ENCODE measurements at places on chromosomes 16 and 17.

- no peaks in the 10 kb centered on the region for H3K36me3 ChIP-seq
- H3K27me3 ChIP-seq = no peaks in the 10 kb centered on the region
- no peak overlapping the region for H3K27ac ChIP-seq
- DNase-seq = no peak
- H3K4me3 ChIP-seq = no peak overlapping the region
These were observed 6.8 kb downstream of the LRRC3C start for GRCh38 chr17:39934324-39934723.

DNA sequence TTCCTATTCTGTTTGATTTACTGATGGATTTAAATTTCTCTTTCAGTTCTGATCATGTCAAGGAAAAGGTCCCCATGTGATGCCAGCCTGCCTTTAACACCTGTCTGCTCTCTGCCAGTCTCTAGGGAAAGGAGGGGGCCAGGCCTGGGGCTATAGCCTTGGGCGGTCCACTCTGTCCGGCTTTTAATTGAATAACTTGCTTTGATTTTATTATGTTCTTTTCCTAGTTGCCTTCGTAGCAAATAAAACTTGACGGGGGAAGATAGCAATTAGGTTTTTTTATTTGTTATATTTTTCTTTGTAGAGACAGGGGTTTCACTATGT lies 47.6 kb downstream of the ABAT start:
- DNase-seq = no peak
- H3K4me1 ChIP-seq = no peaks in the 10 kb centered on the region
- H3K27ac ChIP-seq = no peak overlapping the region
- H3K27me3 ChIP-seq = no peaks in the 10 kb centered on the region

GRCh38 chr17:3167574-3167973 lies 29.7 kb upstream of the OR1A2 start:
- no peak overlapping the region for H3K4me3 ChIP-seq
- H3K27ac ChIP-seq = no peak overlapping the region
- H3K27me3 ChIP-seq = 0 out of 2 replicates have a peak, but pooled peaks cover 4% of the 10 kb centered on the region

DNA sequence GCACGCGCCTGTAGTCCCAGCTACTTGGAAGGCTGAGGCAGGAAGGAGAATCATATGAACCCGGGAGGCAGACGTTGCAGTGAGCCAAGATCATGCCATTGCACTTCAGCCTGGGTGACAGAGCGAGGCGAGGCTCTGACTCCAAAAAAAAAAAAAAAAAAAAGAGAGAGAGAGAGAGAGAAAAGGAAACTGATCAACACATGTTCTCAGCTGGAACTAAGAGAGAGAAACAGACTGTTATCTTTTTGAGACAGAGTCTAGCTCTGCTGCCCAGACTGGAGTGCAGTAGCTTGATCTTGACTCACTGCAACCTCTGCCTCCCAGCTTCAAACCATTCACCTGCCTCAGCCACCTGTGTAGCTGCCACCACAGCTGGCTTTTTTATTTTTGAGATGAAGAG lies 60.4 kb downstream of the STH start:
- no peak for DNase-seq
- no peaks in the 10 kb centered on the region for H3K27me3 ChIP-seq

GRCh38 chr17:82092628-82092994 lies 5.4 kb downstream of the FASN start:
- no peak overlapping the region for H3K27ac ChIP-seq
- H3K36me3 ChIP-seq = peaks cover 94% of the 10 kb centered on the region
- H3K4me3 ChIP-seq = no peak overlapping the region
- no peaks in the 10 kb centered on the region for H3K27me3 ChIP-seq
- peaks cover 19% of the 10 kb centered on the region for H3K4me1 ChIP-seq

DNA sequence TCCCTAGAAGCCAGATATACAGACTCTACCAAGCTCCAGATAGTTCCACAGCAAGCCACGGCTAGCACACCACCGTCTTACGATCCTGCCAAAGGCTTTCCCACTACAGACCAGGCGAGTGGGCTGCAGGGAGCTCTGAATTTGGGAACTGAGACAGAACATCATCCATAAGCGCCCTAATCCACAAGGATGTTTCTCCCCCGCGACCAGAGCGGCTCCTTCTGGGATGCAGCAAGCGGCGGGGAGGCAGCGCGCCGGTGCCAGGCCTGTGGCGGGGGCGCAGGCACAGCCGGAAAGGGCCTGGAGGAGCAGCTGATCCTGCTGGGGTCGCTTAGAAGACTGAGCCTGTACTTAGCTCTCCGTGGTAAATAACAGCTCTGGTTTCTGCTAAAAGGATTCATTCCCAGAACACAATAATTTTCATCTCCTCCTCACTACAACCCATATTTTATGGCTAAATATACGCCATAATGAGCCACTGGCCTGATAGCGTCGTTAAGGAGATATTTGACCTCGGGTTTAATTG lies 16.2 kb upstream of the FOXF1 start:
- H3K27me3 ChIP-seq = no peaks in the 10 kb centered on the region
- peaks cover 52% of the 10 kb centered on the region for H3K4me1 ChIP-seq
- H3K36me3 ChIP-seq = peaks cover 34% of the 10 kb centered on the region
- no peak for DNase-seq
- no peak overlapping the region for H3K27ac ChIP-seq

- H3K27me3 ChIP-seq = no peaks in the 10 kb centered on the region
- H3K4me1 ChIP-seq = no peaks in the 10 kb centered on the region
- peak; percentile 5 for DNase-seq
- no peak overlapping the region for H3K4me3 ChIP-seq
- H3K36me3 ChIP-seq = no peaks in the 10 kb centered on the region
- H3K27ac ChIP-seq = no peak overlapping the region
These were observed 210.6 kb downstream of the MAP2K4 start for GRCh38 chr17:12231355-12231682.

- H3K27ac ChIP-seq = no peak within 1 kb of the TSS
- H3K36me3 ChIP-seq = 0 out of 2 replicates have a peak, but pooled peaks cover 5% of the 10 kb centered on the region
- peaks cover 12% of the 10 kb centered on the region for H3K4me1 ChIP-seq
- peaks cover 83% of the 10 kb centered on the region for H3K27me3 ChIP-seq
- no peak within 1 kb of the TSS for H3K4me3 ChIP-seq
- no peak for DNase-seq
These were observed at the start of gene WNT3 for GRCh38 chr17:46818316-46818928. TSS of gene WNT3 (minus strand) at chr17:46818692. CDS start at chr17:46818597, 95 bp downstream.

- DNase-seq = no peak
- H3K27ac ChIP-seq = no peak overlapping the region
- H3K4me1 ChIP-seq = no peaks in the 10 kb centered on the region
- H3K27me3 ChIP-seq = no peaks in the 10 kb centered on the region
- H3K4me3 ChIP-seq = no peak overlapping the region
- no peaks in the 10 kb centered on the region for H3K36me3 ChIP-seq
These were observed 50.4 kb downstream of the PPM1E start for GRCh38 chr17:58806046-58806445.

DNA sequence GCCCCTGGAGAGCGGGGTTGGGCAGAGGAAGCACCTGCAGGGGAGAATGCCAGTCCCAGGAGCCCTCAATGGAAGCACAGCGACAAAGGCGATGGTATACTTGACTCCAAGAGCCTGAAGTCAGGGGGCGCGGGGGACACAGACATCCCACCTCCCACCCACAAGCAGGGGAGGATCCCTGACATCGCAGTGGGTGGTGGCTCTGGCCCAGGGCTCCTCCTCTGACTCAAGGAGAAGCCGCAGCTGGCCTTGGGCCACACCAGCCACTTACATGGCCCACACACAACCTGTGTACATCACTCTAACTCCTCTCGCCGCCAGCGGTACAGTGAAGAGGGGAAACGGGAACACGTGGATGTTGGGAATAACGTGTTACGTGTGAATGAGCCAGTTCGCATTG lies 44.3 kb downstream of the FZD2 start:
- no peak overlapping the region for H3K4me3 ChIP-seq
- no peak for DNase-seq
- peaks cover 8% of the 10 kb centered on the region for H3K4me1 ChIP-seq

GRCh38 chr16:86215979-86216585 lies 294.2 kb upstream of the FOXF1 start:
- H3K27me3 ChIP-seq = no peaks in the 10 kb centered on the region
- no peak overlapping the region for H3K27ac ChIP-seq
- DNase-seq = peak; percentile 24

DNA sequence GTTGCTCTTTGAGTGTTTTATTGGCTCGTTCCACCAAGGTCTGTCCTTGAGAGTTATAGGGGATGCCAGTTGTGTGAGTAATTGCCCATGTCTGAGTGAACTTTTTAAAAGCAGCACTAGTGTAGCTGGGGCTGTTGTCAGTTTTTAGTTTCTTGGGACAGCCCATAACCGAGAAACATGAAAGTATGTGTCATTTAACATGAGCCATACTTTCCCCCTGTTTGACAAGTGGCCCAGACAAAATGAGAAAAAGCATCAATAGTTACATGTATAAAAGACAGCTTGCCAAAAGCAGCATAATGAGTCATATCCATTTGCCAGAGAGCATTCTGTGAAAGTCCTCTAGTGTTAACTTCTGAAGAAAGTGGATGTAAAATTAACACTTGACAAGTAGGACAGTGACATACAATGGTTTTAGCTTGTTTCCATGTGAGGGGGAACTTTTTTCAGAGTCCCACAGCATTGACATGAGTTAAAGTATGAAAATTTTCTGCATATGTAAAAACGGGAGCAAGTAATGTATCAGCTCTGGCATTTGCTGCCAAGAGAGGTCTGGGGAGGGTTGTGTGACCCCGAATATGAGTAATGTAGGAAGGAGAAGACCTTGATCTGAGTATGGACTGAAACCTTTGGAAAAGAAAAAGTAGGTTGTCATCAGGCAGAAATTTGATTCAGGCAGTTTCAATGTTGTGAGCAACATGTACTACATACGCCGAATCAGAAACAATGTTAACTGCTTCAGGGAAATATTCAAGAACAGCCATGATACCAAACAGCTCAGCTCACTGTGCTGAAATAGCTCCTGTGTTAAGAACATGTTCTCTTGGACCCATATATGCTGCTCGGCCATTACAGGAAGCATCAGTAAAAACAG lies 56.8 kb upstream of the ARL4D start:
- peaks cover 14% of the 10 kb centered on the region for H3K4me1 ChIP-seq
- H3K4me3 ChIP-seq = no peak overlapping the region
- peaks cover 17% of the 10 kb centered on the region for H3K36me3 ChIP-seq
- H3K27me3 ChIP-seq = no peaks in the 10 kb centered on the region
- no peak for DNase-seq

GRCh38 chr17:71099003-71099714 lies 929.8 kb downstream of the KCNJ2 start:
- no peaks in the 10 kb centered on the region for H3K27me3 ChIP-seq
- no peak overlapping the region for H3K4me3 ChIP-seq
- H3K36me3 ChIP-seq = no peaks in the 10 kb centered on the region
- H3K27ac ChIP-seq = no peak overlapping the region
- DNase-seq = no peak

DNA sequence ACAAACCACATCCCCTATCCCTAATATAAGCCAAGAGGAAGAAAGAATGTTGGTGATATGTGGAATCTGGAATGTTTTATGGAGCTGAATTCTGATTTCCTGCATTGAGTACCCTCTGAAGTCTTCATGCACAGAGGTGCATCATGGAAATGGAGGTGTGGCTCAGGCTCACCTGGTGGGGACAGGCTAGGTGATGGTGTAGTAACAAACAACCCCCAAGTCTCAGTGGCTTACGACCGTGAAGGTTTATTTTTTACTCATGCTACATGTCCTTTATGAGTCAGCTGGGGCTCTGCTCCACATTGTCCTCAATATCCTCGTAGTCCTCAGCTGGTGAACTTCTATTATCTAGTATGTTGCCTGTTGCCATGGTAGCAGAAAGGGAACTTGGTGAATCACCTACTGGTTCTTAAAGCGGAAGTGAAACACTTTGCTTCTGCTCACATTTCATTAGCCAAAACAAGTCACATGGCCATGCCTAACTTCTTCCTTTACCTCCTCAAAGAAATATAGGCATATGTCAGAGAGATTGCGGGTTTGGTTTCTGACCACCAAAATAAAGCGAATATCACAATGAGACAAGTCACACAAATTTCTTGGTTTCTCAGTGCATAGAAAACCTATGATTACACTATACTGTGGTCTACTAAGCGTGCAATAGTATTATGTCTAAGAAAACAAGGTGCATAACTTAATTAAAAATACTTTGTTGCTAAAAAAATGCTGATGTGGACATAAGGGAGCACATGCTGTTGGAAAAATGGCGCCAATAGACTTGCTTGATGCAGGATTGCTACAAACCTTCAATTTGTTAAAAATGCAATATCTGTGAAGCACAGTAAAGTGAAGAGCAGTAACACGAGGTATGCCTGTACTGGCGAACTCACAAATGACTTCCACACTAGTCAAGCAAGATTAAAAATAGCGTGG lies at the start of gene PMFBP1:
TSS of gene PMFBP1 (minus strand) at position 51 of the 930 bp plus-strand sequence. CDS start 947 bp downstream, outside the sequence.
- H3K4me1 ChIP-seq = no peaks in the 10 kb centered on the region
- peak; percentile 58 for DNase-seq
- no peak within 1 kb of the TSS for H3K27ac ChIP-seq
- H3K4me3 ChIP-seq = no peak within 1 kb of the TSS
- H3K27me3 ChIP-seq = 0 out of 2 replicates have a peak, but pooled peaks cover 3% of the 10 kb centered on the region
- no peaks in the 10 kb centered on the region for H3K36me3 ChIP-seq

GRCh38 chr17:73139296-73139695 lies 25.5 kb upstream of the SSTR2 start:
- peaks cover 17% of the 10 kb centered on the region for H3K27me3 ChIP-seq
- H3K36me3 ChIP-seq = no peaks in the 10 kb centered on the region
- no peak overlapping the region for H3K4me3 ChIP-seq
- DNase-seq = no peak

- peaks cover 13% of the 10 kb centered on the region for H3K4me1 ChIP-seq
- DNase-seq = no peak
- no peaks in the 10 kb centered on the region for H3K27me3 ChIP-seq
- H3K4me3 ChIP-seq = peak within 1 kb of the TSS; percentile 79
- peak within 1 kb of the TSS; percentile 97 for H3K27ac ChIP-seq
These were observed at the start of gene DDX42 for GRCh38 chr17:63774141-63774968. TSS of gene DDX42 (plus strand) at chr17:63774170. CDS start at chr17:63787050, 12,880 bp downstream.

GRCh38 chr16:71520550-71520949 lies 5.7 kb upstream of the CHST4 start:
- no peak overlapping the region for H3K27ac ChIP-seq
- H3K36me3 ChIP-seq = no peaks in the 10 kb centered on the region
- no peak for DNase-seq
- H3K4me3 ChIP-seq = no peak overlapping the region
- no peaks in the 10 kb centered on the region for H3K4me1 ChIP-seq

DNA sequence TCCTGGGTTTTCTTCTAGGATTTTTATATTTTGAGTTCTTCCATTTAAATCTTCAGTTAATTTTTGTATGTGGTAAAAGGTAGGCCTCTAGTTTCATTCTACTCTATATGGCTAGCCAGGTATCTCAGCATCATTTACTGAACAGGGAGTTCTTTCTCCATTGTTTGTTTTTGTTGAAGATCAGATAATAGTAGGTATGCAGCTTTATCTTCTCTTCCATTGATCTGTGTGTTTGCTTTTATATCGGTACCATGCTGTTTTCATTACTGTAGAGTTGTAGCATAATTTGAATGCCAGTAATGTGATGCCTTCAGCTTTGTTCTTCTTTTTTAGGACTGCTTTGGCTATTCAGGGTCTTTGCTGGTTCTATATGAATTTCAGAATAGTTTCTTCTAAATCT lies 77.3 kb downstream of the USP22 start:
- H3K27me3 ChIP-seq = no peaks in the 10 kb centered on the region
- no peaks in the 10 kb centered on the region for H3K36me3 ChIP-seq
- H3K4me1 ChIP-seq = no peaks in the 10 kb centered on the region
- H3K4me3 ChIP-seq = no peak overlapping the region
- no peak for DNase-seq

- no peak overlapping the region for H3K27ac ChIP-seq
- no peaks in the 10 kb centered on the region for H3K27me3 ChIP-seq
- no peaks in the 10 kb centered on the region for H3K36me3 ChIP-seq
- H3K4me1 ChIP-seq = peaks cover 19% of the 10 kb centered on the region
- DNase-seq = no peak
- no peak overlapping the region for H3K4me3 ChIP-seq
These were observed 118.5 kb upstream of the CACNG5 start for GRCh38 chr17:66716236-66717026.

- no peak overlapping the region for H3K27ac ChIP-seq
- DNase-seq = no peak
- no peaks in the 10 kb centered on the region for H3K27me3 ChIP-seq
- H3K4me1 ChIP-seq = no peaks in the 10 kb centered on the region
- H3K36me3 ChIP-seq = no peaks in the 10 kb centered on the region
- H3K4me3 ChIP-seq = no peak overlapping the region
These were observed 420 bp upstream of the KRTAP17-1 start for GRCh38 chr17:41315814-41316445.

Measured in SJSA1 (cell line).